Transverse colon (tissue), 4 donors: ENCODE measurements at places on chromosomes 2 and 18. TPM values are rescaled to one million over a fixed set of nuclear protein-coding genes. Genes with fewer than 3 reads are reported as not detected.
A peak's percentile ranks its signal among the peaks of the same experiment; 100 is the strongest.

Gene FSIP2
- total RNA-seq = 56.4 TPM

DNA sequence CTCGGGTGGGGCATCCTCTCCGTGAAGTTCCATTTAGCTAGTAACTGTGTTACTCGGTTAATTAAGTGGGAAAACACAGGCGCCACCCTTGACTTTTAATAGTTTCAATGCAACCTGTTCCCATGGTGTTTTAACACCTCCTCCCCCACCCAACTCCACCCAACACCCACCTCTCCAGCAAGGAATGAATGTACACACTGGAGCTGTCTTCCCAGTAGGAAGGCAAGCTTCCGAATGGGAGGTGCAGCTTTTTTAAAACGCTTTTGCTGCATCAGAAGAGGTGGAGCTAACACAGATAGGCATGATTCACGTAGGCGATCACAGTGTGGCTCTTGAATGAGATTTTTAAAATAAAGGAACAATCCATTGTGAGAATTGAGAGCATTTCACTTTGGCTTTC, 73.8 kb upstream of the AGAP1 start:
- H3K4me3 ChIP-seq = no peak overlapping the region
- no peaks in the 10 kb centered on the region for H3K27me3 ChIP-seq
- no peak for DNase-seq
- no peaks in the 10 kb centered on the region for H3K36me3 ChIP-seq
- no peaks in the 10 kb centered on the region for H3K4me1 ChIP-seq
- H3K27ac ChIP-seq = no peak overlapping the region

DNA sequence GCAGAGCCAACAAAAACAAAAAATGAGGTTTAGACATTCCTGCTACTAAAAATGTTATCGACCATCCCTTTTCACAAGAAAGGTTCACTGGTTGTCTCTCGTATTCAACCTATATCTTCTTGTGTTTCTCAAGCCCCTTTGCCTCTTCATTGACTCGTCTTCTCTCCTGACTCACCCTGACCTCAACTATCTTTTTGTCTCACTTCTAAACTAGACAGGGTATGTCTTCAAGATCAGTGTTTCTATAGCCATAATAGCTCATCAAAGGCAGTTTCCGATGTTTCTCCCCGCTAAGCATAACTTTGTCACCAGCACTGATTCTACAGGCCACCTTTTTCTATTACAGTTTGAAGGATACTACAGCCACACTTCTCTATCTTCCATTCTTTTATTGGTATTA, 178.4 kb downstream of the MEMO1 start:
- H3K4me1 ChIP-seq = no peaks in the 10 kb centered on the region
- H3K4me3 ChIP-seq = no peak overlapping the region
- no peak overlapping the region for H3K27ac ChIP-seq
- H3K27me3 ChIP-seq = no peaks in the 10 kb centered on the region
- H3K36me3 ChIP-seq = no peaks in the 10 kb centered on the region

DNA sequence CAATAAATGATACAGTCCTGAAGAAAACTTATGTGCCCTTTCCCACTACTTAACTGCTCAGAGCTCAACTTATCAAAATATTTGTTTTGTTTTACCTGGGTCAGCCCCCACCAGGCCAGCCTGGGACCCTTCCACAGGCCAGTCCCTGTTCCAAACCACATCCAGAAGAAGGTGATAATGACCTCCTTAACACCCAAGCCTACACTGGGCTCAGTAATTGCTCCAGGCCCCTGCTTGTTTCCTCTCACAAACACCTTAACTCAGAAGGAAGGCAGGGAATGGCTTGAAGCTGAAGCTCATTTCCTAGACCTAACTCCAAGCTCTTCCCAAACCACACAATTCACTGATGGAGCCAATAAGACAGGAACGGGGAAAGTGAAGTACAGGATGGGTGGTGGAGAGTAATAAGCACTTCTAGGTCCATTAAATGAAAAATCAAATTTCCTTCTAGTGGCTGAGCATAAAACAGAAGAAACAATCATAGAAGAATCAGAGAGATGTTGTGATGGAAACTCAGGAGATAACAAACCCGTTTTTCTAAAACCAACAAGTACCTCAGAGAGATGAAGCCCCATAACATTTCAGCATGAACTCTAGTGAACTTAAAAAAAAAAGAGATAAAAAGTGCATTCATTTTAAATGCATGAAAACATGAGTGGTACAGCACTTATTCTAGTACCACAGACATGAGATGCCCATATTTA, 133.4 kb upstream of the ITGB6 start:
- peaks cover 6% of the 10 kb centered on the region for H3K4me1 ChIP-seq
- H3K27me3 ChIP-seq = no peaks in the 10 kb centered on the region
- no peak for DNase-seq
- no peaks in the 10 kb centered on the region for H3K36me3 ChIP-seq
- H3K27ac ChIP-seq = no peak overlapping the region
- no peak overlapping the region for H3K4me3 ChIP-seq

DNA sequence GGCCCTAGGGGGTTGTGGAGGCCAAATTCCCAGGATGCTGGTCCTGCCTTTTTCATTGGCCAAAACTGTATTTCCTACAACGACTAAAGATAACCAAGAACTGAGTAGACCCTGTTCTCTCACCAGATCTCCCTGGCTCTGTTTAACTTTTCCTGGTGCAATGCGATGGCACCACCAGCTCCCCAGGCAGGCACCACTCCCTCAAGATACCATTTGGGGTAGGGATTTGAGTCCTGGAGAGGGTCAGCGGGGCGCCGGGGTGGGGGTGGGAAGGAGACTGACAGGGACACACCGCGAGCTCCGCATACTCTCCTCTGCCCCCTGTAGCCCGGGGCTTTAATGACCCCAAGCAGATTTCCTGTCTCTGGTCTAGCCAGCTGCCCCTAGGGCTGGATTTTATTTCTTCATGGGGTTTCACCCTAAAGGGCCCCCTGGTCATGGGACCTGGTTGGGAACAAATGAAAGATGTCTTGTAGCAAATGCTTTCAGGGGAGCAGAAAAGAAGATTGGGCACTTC, 7.3 kb downstream of the SIX2 start:
- H3K27ac ChIP-seq = no peak overlapping the region
- H3K36me3 ChIP-seq = no peaks in the 10 kb centered on the region
- H3K4me1 ChIP-seq = peaks cover 31% of the 10 kb centered on the region
- no peak overlapping the region for H3K4me3 ChIP-seq
- no peak for DNase-seq

DNA sequence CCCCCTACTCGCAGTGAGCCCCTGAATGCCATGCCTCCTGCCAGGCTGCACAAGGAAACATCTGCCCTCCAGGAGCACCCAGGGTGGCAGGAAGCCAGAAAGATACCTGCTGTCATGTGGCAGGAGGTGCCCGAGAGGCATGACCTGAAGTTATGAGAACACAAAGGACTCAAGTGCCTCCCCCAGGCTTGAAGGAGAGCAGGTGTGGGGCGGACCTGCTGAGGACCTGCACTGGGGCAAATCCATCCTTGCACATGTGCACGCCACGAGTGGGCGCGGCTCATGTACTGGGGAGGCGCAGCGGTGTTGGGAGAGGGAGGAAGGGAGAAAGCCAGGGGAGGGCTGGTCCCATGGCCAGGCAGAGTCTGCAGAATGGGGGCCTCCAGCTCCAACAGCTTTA, 26.9 kb downstream of the SDC1 start:
- H3K27ac ChIP-seq = peak overlapping the region; percentile 86
- peak; percentile 86 for DNase-seq
- no peak overlapping the region for H3K4me3 ChIP-seq
- H3K36me3 ChIP-seq = no peaks in the 10 kb centered on the region
- peaks cover 4% of the 10 kb centered on the region for H3K4me1 ChIP-seq
- H3K27me3 ChIP-seq = no peaks in the 10 kb centered on the region

Gene XIRP2
- total RNA-seq = not detected
